ENCODE measurements at places on chromosomes 7 and 10.

- DNase-seq = no peak
Measured at GRCh38 chr10:6314620-6315205, 112.0 kb downstream of the PFKFB3 start.

DNA sequence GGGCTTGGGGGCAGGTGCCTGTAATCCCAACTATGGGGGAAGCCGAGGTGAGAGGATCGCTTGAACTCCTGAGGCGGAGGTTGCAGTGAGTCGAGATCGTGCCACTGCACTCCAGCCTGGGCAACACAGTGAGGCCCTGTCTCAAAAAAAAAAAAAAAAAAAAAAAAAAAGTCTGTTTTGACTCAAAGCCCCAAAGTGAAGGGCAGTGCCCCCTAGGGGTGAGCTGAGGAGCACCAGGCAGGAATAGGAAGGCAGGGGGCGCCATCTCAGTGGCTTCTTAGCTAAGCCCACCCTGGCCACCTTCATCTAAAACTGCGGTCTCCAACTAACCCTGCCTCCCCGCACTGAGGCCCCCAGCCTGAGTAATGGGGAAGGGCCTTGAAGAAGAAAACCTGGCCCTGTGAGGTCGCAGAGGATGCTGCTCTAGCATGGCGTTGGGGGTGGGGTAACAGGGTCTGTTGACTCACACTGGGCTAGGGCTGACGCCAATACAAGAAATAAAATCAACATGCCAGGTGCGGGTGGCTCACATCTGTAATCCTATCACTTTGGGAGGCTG lies 9.8 kb downstream of the PODXL start:
- DNase-seq = no peak

DNA sequence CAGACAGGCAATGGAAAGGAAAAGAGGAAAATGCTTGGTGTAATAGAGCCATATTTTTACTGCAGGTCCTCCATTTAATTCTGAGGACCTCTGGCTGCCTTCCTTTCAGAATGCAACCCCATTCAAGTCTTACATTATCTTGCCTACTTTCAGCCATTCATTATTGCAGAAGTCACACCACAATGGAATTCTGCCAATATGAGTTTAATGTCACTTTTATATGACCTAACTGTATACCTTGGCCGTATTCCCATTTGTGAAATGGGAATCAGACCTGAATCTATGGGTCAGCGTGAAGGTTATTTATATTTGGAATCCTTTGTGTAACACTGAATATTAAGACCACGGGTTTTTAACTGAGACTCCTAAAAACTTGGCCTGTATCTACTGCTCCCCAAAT lies 241.7 kb upstream of the AOAH start:
- DNase-seq = no peak

GRCh38 chr7:49885593-49886285 lies 112.3 kb downstream of the VWC2 start:
- DNase-seq = no peak

DNA sequence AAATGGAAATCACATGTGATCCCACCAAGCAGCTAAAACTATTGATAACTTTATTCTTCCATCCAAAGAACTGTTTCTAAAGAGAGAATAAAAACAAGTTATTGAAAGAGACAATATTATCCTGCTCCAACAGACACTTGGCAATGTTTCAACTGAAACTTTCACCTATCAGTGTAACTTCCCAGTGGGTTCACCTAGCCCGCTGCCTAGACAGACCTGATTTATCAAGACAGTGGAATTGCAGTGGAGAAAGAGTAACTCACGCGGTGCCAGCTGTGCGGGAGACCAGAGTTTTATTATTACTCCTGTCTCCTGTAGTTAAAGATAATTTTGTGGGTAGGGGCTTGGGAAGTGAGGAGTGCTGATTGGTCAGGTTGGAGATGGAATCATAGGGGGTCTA lies 199.8 kb downstream of the AHR start:
- no peak for DNase-seq

- DNase-seq = no peak
Measured at GRCh38 chr10:27908231-27908630, 90.6 kb downstream of the ODAD2 start.

DNA sequence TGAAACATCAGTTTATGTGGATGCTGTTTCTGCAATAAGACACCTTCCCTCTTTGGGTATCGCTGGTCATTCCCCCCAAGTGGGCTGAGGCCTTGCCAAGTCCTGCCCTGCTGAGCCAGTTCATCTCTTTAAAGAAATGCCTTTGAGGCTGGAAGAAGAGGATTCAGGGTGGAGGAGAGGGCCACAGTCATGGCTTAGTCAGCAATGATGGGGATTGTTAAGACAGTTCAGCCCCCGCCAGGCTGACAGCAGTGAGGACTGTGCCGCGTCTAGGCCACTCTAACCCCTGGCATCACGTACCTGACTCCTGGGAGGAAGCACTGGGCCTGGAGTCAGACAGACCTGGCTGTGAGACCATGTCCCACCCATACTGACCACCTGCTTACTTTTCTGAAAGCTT lies 48.3 kb downstream of the PNLIPRP2 start:
- no peak for DNase-seq

- no peak for DNase-seq
Measured at GRCh38 chr10:51109801-51110533, 35.7 kb downstream of the PRKG1 start.

GRCh38 chr10:27637601-27638000 lies 108.0 kb downstream of the MKX start:
- DNase-seq = no peak

GRCh38 chr7:108455998-108456677 lies at the start of gene NRCAM:
Gene NRCAM, minus strand, starts transcription at chr7:108456436. Its CDS starts 216,372 bp downstream, at chr7:108240064.
- DNase-seq = no peak

DNA sequence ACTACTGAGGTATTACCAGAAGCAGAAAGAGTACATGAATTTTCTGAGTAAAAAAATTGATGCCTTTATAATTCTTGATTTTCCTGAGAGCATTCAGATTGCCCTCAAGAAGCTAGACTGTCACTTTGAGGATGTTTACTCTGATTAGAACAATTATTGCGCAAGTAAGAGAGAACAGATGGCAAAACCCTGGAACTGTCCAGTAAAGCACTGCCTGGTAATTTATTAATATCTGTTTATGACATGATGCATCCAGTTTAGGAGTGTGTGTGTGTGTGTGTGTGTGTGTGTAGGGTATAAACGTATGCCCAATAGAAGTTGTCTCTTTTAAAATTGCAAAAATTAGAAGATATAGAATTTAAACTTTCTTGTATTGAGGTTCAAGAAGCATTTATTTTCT lies 379.7 kb downstream of the PHTF2 start:
- DNase-seq = no peak

- peak; percentile 51 for DNase-seq
Measured at GRCh38 chr7:73738220-73738611, 386 bp downstream of the ABHD11 start.

- no peak for DNase-seq
Measured at GRCh38 chr10:76126607-76127527, 695.4 kb downstream of the LRMDA start.

DNA sequence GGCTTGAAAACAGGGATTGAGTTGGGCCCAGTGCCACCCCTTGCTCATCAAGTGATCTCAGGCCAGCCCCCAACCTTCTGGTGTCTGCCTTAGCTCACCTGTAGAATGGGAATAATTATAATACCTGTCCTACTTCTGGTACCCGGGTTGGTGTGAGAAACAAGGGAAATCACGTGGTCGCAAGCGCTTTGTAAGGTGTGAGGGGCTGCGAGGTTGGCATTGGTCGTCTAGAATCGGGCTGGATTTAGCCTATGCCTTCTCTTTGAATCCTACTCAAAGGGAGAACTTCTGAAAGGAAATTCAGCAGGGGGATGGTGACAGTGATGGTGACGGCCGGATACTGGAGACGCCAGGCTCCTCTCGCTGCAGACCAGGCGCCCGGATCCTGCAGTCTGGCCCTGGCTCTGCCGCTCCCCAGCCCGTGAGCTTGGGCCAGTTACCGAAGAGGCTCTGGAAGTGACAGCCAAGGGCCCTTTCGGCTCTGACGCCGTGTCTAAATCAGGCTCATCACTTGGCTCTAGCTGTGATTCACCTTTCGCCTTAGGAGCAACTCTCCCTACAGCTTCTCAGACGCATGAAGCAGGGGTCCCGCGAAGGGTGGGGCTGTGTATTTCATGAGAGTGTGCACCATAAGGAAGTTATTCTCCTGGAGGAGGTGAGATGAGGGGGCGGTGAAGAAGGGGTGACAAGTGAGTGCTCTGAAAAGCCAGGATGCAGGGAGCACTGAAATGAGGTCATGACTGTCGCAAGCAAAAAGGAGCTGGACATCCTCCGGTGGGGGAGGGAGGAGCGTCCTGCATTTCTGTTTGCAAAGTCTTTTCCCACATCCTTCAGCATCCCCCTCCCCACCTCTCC lies 4.0 kb upstream of the CREB5 start:
- DNase-seq = peak; percentile 41

DNA sequence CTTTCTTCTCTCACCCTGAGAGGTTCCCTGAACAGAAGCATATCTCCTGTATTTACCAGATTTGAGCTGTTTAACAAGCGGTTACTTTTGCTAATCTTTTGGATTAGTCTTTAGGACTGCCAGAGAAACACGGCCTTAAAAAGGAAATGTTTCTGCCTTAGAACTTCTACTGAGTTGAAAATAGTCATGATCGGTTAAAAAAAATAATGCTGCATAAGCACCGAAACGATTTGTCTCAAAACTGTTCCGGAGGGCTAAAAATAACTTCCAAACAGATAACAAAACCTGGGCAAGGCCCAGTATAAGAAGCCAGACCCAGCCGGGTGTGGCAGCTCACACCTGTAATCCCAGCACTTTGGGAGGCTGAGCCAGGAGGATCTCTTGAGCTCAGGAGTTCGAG lies 43.3 kb upstream of the CYTH3 start:
- no peak for DNase-seq

DNA sequence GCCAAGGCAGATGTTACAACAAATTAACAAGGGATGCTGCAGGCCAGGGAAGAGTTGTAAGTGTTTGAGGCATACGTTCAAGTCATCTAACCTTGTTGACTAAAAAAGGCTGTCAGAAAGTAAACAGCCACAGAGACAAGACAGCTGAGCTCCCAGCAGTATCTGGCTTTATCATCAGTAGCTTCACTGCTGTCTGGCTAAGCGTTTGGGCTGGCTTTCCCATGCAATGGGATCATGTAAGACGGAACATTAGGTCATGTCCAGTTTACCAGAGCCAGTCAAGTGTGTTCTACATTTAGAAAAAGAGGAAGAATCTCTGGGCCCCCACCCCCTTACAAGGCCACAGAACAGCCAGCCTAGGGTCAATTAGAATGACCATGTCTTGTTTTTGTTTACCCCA lies 51.3 kb upstream of the GSAP start:
- DNase-seq = no peak

DNA sequence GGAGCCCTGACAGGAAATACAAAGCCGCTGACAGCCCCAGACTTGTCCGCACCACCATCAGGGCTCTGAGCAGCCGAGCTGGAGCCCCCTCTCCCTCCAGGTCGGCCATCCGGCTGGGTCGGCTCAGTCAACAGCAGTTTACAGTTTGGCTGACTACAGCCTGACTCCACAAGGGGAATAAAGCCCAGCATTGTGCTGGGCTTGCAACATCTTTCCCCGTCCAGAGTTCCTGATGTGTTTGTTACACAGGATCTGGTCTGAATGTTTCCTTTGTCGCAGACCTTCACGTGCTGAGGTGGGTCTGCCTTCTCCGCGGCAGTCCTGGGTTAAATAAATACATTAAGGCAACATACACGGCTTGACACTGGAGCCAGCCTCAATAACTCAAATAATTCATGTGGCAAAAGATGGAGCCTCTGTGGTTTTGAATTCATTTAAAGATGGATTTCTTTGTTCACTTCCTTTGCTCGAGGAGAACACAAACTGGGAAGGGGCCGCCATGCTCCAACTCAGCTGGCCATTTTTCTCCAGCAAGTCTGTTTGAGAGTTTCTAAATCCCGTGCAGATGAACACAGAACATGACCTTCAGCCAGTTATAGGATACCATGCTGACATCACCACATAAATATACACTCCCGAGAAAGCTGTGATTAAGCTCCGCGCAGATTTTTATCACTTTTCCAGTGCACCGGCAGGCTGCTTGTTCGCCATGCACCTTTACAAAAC lies 192.1 kb downstream of the WDR11 start:
- DNase-seq = no peak

- DNase-seq = no peak
Measured at GRCh38 chr7:31651234-31652062, 35.6 kb upstream of the PPP1R17 start.

DNA sequence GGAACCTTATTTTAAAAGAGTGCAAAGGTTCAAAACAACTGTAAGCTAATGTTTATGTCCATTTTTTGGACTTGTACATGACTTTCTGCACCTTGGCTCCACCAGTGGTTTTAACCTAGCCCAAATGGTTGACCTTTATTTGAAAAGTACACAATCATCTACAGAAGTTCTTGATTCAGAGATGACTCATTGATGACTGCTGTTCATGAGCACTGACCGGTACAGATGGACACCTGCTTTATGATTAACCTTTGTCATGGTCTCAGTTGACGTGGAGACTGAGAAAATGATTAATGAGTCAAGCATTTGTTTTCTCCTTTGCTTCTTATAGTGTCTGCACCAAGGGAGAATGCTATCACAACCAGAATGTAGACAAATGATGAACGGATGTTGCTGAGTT lies 55.7 kb upstream of the PTER start:
- no peak for DNase-seq

- no peak for DNase-seq
Measured at GRCh38 chr10:12162927-12163326, 32.8 kb downstream of the NUDT5 start.

DNA sequence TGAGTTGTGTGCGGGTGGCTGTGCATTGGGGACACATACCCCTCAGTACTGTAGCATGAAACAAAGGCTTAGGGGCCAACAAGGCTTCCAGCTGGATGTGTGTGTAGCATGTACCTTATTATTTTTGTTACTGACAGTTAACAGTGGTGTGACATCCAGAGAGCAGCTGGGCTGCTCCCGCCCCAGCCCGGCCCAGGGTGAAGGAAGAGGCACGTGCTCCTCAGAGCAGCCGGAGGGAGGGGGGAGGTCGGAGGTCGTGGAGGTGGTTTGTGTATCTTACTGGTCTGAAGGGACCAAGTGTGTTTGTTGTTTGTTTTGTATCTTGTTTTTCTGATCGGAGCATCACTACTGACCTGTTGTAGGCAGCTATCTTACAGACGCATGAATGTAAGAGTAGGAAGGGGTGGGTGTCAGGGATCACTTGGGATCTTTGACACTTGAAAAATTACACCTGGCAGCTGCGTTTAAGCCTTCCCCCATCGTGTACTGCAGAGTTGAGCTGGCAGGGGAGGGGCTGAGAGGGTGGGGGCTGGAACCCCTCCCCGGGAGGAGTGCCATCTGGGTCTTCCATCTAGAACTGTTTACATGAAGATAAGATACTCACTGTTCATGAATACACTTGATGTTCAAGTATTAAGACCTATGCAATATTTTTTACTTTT lies 1.8 kb downstream of the DDIT4 start:
- no peak for DNase-seq

GRCh38 chr7:151872531-151873401 lies 4.1 kb downstream of the PRKAG2 start:
- no peak for DNase-seq
